ENCODE measurements at places on chromosomes 2 and 18.

DNA sequence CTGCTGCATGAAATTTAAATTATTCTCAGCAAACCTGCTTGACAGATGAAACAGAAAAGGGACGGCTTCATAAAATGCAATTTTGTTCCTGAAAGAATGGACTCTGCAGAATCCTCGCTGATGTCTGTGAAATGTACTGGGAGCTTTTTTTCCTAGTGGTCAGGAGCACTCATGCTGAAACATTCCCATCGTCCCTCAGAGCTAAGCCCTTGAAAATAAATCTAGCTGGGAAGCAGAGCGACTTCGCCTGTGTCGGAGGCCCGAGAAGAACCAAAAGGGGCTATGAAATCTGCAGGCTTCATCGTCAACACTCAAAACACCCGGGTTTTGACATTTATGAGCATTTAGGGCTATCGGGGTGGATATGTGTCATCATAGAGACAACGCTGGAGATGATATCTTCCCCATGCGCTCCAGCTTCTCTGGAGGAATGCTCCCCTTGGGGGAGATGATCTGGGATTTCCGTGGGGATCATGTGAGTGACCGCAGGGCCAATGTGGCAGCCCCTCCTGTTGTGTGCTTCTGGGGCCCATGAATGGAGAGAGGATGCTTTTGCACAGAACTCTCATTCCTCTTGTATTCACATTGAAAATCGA lies 182.3 kb downstream of the KLHL29 start:
- DNase-seq: no peak

- DNase-seq: no peak
These were observed 272.1 kb upstream of the EPAS1 start for GRCh38 chr2:46025081-46025480.

DNA sequence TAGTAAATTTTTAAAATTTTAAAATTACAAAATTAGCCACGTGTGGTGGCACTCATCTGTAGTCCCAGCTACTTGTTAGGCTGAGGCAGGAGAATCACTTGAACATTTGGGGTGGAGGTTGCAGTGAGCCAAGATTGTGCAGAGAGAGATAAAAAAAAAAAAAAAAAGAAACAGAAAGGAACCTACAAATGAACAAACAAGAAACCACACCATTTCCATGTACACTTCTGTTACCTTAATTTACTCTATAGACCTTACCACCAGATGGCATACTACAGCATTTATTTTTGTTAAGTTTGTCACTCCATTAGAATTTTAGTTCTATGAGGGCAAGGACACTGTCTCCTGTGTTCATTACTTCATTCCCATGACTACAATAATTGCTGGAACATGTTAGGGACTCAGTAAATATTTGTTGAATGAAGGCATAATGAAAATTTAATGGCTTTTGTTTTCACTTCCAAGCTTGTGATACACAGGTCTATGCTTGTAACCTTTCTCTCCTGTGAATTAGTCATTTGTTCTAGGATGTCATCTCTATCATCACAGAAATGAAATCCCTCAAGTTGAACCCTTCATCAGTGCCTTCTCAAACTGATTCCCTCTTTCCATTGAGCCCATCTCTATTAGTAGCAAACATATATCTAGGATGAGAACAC lies 76.0 kb downstream of the ARHGAP15 start:
- no peak for DNase-seq

GRCh38 chr2:20641123-20641985 lies 9.5 kb downstream of the HS1BP3 start:
- no peak for DNase-seq

DNA sequence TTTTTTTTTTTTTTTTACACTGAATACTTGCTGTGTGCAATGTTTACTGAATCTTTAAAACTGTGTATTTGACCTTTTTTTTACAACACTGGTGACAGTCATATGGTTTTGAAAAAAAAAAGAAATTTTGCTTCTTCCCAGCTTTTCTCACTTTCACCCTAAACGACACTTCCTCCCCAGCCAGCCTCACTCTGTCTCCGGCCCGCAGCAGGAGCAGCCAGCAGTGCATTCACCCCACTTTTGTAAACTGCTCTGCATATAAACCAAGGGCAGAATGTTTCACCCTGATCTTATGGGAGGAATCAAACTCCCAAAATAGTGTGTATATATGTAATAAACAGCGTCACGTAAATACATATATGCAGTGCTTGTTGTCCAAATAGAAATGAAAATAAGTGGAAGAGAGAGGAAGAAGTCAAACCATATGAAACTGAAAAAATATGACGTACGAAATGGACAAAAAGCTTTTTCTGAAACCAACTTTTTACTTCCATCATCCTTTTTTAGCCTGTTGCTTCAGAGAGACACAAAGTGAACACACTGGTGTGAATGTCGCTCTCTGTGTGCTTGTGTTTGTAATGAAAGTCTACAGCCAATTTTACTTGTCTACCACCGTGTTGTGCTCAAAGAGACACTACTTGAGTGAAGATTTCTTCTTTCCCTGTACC lies 54.2 kb downstream of the ZCCHC2 start:
- no peak for DNase-seq

DNA sequence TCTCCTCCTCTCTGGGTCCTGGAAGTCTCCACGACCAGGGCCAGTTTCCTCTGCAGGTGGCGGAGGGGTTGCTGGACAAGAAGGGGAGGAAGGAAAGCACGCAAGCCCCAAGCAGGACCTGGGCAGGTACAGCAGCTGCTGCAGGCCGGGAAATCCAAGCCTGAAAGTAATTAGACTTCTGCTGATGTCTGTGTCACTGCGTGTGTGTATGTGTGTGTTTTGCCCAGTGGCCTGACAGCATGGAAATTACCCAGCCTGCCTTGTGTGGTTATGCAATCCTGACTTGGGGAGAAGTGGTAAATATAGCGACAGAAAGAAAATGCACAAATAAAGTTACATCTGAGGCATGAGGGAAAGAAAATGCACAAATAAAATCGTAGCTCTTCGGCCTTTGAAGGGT lies 121.8 kb upstream of the ZBTB14 start:
- DNase-seq: no peak

DNA sequence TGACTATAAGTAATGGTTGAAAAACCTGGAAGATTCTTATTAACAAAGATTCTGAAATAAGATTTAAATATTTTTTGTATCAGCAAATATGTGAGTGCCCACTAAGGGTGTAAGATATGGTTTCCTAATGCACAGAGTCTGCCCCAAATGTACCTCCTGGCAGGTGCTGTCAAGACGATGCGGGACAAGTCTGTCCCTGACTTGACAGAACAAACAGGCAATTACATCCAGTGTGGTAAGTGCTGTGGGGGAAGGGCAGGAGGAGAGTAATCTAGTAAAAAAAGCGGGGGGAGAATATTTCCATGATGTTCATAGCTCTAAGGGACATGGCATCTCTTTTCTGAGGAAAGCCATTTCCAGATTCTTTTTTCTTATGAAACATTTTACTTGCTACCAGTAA lies 127.5 kb downstream of the COL4A4 start:
- DNase-seq: no peak

DNA sequence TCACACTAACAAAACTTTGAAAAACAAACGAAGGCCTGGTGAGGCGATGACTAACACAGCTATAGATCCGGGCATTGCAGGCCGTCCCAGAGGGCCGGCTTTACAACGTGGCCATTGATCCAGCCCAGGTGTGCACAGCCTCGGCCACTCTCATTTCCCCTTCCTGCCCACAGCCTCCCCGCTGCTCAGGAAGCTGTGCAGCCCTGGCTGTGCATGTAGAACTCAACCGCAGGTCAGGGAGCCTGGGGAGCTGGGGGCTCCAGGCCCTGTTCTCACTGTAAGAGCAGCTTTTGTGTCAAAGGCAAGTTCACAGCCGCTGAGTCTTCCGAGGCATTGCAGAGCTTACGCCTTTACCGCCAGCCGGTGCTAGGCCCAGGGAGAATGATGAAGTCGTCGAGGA lies 87.2 kb downstream of the LONRF2 start:
- no peak for DNase-seq

- peak; percentile 87 for DNase-seq
These were observed at the start of gene ITGAV for GRCh38 chr2:186589612-186590349. ITGAV (plus strand) TSS chr2:186590056; CDS start chr2:186590339, 283 bp downstream.

DNA sequence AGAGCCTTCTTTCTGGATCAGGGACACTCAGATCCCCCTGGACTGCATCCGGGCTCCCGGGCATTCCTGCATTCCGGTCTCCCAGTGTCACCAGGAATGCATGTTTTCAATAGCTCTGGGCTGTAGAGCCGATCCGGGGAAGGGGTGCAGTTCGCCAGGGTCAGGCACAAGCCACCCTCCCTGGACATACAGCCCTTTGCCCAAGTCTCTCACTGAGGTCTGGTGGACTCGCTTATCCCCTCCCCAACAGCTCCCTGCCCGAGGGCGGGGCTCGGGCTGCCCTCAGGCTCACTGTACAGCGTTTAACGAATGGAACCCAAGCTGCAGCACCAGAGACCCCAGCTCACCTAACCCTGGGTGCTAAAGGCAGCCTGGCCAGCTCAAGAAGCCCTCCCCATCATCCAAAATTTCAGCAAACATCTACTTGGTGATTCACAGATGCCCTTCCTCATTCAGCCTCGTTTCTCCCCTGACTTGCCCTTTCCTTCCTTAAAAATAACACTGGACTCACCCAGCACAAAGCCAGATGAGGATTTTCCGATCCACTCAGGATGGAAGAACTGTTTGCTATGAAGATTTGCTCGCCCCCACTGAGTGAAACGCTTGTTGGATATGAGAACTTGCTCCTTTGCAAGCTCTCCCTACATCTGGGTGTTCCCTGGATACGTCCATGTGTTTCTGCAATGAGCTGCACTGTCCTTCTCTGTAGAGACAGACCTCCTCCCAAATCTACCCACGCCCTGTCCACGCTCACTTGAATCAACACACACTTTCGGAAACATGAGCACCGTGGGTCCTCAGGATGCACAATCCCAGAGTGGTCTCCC lies 58.1 kb downstream of the PXDN start:
- DNase-seq: no peak

DNA sequence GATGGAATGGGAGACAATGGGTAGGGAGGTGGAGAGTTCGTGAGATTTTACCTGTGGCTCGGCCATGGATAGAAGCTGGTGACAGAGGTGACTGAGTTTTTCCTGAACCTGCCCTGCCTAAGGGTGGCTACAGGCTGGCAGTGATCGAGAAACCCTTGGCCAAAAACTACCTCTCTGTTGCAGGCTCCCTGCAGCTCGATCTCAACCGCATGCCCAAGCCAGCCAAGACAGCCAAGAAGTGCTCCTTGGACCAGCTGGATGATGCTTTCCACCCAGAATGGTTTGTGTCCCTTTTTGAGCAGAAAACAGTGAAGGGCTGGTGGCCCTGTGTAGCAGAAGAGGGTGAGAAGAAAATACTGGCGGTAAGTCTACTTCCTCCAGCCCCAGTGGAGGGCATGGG lies 225.5 kb downstream of the DYSF start:
- DNase-seq: no peak

DNA sequence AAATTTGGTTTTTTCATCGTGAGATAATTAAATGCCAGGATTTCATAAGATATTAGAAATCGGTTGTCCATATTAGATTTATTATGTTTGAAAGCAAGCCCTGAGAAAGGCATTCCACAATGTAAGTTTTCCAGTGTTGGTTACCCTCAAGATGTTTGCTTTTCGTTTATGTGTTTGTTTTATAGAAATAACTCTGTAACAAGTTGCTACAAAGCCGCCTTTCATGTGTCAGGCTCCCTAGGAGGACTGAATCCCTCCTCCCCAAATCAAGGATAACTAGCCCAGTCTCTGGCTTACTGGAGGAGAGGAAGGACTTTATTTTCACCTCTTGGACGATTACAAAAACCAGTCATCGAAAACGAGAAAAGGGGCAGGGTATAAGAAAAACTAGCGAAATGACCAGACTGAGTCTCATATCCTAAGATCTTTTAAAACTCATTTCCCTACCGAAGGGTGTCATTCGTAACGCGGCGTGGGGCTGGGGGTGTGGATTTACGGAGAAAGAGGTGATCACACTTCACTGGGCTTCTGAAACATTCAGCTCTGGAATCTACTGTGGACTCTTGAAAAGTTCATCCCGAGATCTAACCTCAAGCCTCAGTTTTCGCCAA lies 1.0 kb upstream of the PEX13 start:
- no peak for DNase-seq

GRCh38 chr2:85996591-85996990 lies 107.8 kb upstream of the ST3GAL5 start:
- no peak for DNase-seq

GRCh38 chr2:22748909-22749308 lies 636.1 kb upstream of the KLHL29 start:
- no peak for DNase-seq

Data from SHP77 treated with DMSO at 0.1 percent for 48 hours (cell line).